ENCODE measurements at places on chromosomes 6 and 20.
A peak's percentile ranks its signal among the peaks of the same experiment; 100 is the strongest.

- no peak for DNase-seq
Observed at GRCh38 chr20:24957326-24958016, 8.4 kb downstream of the CST7 start.

GRCh38 chr20:57598060-57598459, 22.2 kb downstream of the ZBP1 start:
- no peak for DNase-seq

GRCh38 chr6:14511061-14511586, 393.6 kb downstream of the CD83 start:
- DNase-seq: no peak

- peak; percentile 37 for DNase-seq
Observed at GRCh38 chr6:11096109-11096508, 2.5 kb downstream of the SMIM13 start.

DNA sequence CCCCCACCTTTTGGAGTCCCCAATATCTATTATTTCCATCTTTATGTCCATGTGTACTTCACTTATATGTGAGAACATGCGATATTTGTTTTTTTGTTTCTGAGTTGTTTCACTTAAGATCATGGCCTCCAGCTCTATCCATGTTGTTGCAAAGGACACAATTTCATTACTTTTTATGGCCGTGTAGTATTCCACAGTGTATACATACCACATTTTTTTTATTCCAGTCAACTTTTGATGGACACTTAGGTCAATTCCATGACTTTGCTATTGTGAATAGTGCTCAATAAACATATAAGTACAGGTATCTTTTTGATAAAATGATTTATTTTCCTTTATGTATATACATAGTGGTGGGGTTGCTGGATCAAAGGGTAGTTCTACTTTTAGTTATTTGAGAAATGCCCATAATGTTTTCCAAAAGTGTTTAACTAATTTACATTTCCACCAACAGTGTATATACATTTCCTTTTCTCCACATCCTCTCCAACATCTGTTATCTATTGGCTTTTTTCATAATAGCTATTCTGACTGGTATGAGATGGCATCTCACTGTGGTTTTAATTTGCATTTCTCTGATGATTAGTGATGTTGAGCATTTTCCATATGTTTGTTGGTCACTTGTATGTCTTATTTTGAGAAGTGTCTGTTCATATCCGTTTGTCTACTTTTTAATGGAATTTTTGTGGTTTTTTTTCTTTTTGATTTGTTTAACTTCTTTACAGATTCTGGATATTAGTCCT, 34.0 kb upstream of the COL10A1 start:
- no peak for DNase-seq

GRCh38 chr20:4815628-4816027, 93.9 kb downstream of the PRND start:
- no peak for DNase-seq

DNA sequence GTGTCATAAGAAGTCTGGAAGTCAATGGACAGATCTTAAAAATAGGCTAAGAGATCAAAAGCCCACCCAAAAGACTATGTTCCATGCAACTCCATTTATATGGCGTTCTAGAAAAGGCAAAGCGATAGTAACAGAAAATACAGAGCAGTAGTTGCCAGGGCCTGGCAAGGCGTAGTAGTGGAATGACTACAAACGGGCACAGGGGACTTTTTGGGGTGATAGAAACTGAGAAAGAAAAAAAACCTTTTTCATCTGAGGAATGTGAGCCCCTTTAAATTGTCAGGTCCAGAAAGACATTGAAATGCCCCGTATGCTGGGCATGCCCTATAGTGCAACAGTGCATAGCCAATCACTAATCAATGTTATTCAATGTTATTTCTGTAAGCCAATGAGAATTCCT, 47.2 kb upstream of the FAM50B start:
- DNase-seq: no peak

GRCh38 chr6:79031821-79032590, 46.0 kb downstream of the PHIP start:
- no peak for DNase-seq

DNA sequence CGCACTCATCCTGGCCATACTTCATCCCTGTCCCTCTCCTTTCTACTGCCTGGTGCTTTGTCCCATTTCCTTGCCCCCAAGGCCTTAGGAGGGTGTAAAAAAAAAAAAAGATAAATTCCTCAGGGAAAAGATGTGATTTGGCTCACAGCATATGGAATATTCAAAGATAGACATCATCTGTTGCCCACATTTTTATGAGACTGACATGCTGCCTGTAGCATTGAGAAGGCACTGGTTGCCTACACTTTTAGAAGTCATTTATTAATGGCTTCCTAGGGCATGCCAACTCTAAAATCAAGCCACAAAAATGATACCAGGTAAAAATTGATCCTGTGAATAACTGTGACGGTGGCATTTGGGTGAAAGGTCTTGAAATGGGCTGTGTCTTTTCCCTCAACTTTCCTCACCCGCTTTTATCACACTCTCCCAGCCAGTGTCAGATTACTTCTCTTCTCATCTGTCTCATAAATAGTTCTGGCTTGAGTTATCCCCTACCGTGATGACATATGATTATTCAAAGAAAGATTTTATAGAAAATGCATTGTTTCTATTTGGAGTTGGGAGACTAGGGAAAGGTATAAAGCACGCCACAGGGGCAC, 139.4 kb downstream of the CARMIL1 start:
- DNase-seq: no peak

DNA sequence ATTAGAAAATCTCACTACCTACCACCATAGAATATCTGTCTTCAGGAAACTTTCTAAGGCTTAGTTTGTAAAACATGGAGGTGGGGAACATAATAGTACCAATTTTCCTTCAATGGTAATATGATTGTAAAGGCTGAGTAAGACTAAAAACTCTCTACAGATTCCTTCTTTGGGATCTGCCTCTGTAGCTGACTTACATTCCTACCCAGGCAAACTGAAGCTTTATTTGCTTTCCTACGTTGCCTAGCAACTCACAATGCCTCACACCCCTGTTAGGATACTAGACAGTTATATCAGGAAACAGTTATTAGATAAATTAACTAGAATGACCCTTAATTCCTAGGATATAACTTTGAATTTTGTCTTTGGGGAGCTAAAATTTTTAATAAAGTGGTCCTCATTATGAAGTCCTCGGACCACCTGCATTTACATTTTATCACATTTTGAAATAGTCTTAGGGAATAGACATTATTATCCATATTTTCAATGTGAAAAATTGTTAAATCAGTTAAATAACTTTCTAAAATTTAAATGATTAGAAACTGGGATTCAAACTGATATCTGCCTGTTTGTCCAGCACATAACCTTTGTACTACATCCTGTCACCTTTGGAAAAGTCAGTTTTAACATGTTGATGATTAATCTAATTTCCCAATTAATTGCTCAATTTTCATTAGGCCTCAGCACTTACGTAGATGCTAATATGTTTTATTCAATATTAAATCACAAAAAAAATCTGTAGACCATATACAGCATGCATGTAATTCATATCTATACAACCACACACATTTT, 591.4 kb downstream of the RNF144B start:
- DNase-seq: no peak

DNA sequence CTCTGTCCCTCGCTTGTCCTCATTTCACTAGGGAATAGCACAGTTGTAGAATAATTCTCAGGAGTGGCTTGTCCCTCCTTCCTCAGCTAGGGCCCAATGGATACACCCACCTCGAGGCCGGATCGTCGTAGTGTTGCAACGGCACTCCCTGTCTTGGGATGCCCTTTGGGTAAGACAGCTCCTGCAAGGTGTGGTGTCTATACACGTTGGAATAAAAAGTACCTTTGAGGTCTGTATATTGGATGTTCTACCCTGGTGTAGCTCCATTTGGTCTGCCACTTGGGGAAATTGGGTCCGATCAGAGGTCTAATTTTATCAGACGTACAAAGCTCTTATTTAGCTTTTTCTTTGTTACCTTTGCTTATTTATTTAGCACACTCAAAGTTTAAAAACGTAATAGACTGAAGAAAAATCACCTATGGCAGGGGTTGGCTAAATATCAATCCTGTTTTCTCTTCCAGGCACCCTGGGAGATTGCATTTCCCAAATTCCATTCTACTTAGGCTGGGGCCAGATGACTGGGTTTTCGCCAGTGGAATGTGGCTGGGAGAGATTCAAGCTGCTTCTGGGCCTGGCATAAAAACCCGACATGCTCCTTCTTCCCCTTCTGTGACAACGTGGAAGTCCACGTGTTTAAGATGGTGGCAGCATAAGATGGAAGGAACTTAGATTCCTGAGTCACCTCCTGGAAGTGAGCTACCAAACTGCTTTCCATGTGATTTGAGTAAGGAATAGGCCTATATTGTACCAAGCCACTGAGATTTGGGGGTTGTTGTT, 82.3 kb upstream of the CD83 start:
- DNase-seq: peak; percentile 61

DNA sequence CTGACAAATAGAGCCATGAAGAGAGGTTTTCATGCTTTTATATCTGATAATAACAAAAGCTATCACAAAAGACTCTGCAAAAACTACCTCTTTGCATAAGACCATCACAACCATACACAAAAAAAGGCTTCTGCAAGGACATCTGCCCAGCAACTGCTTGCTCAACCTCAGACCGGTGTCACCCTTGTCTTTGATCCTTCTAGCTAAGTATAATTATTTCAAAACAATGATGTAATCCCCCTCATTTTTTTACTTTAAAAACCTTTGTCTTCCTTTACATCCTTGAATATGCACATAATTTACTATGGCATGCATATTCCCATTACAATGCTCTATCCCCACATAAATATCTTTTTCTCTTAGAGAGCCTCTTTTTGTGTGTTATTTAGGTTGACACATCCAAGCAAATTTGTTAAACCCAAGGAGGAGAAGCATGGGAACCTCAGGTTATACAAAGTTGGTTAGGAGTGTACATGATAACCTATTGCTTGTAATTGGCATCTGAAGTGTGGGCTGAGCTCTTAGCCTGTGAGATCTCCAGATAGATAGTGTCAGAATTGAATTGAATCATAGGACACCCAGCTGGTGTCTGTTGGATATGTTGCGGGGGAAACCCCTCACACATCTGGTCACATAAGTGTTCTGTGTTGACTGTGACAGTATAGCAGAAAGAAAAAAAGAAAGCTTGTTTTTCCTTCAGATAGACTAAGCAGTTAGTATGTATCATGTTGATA, 20.7 kb upstream of the CGA start:
- no peak for DNase-seq

GRCh38 chr6:126720304-126720703, 380.4 kb downstream of the CENPW start:
- no peak for DNase-seq

GRCh38 chr6:125945378-125946141, 11.0 kb upstream of the HINT3 start:
- no peak for DNase-seq

GRCh38 chr20:15033269-15033668, 695.9 kb upstream of the FLRT3 start:
- DNase-seq: no peak

DNA sequence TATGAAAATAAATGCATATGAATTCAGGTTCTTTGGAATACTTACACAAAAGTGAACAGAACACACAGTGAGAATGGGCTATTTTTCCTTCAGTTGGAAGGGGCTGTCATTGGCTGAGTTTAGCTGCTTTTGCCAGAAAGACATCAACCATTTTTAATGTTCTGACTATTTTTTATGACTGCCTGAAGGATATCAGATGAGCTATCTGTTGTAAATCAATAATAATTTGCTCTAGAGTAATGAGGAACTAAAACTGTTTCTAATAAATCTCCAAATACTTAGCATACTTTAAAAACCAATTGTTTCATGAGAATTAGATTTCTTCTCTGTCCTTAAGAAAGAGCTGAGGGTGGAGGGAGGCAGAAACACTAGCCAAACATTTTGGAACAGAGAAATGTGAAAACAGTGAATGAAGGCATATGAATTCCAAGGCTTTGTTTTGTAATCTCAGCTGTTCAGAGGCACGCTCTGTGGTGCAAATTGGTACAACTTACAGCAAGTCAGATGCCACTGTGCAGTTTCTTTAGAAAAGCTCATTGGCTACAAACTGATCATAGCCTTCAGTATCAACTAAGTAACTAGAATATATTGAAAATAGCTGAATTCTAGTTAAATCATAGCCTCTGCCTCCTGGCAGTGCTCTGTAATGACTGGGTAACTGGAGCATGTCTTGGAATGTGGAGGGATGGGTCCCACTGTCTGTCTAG, 228.9 kb upstream of the JAG1 start:
- no peak for DNase-seq

GRCh38 chr6:154738551-154738961, 5.3 kb downstream of the SCAF8 start:
- no peak for DNase-seq

- no peak for DNase-seq
Observed at GRCh38 chr6:67131827-67132226, 1424.8 kb upstream of the EYS start.

- no peak for DNase-seq
Observed at GRCh38 chr20:60469829-60470228, 511.6 kb downstream of the CDH26 start.

DNA sequence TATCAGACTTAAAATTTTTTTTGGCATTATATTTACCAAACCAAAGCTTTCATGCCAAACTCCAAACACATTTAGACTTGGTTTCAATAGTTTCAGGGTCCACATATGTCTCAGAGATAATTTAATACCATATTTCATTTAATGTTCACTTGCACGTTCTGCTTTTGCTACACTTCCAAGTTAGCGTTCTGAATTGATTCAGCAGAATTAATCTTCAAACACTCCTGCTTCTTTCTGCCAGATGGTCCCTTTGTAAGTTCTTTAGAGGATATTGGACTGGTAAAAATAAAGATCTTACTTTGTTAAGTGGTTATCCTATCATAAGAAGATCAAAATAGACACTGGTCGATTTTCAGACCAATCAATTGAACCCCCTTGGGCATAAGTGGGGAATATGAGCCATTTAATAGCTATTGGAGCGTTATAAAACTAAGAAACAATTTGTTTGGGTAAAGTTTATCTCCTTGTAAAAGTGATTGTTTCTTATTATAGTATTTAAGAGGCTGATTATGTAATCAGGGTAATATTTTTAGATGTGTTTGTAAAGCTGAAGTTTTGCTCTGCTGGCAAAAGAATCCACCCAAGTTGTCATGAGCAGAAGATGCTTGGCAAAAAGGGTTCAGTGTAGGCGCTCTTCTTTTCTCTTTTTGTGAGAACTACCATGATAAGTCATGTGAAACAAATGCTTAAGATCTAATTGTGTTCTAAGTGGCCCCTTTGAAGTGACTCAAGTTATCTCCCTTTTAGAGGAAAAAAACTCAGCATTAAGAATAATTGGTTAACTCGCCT, 92.2 kb downstream of the MCHR2 start:
- DNase-seq: no peak

DNA sequence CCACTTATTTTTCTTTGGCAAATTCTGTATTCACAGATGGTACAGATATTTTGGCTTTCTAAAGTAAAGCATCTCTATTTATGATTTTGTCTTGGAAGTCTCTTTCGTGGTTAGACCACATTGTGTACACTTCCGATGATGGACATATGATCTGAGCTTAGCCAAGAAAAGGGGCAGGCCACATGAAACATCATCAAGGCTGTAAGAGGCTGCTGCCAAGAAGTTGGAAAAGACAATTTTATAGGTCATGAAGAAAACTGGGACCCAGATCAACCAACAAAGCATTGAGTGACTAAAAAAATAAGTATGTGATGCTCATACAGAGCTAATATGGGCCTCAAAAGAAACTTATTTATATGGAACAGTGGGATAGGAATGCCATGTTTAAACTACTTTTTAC, 266.4 kb downstream of the HAO1 start:
- DNase-seq: no peak

GRCh38 chr6:27531772-27532459, 59.0 kb upstream of the ZNF184 start:
- no peak for DNase-seq

- no peak for DNase-seq
Observed at GRCh38 chr6:26103770-26104456, 16.7 kb downstream of the HFE start.
